ENCODE measurements at places on chromosomes 7 and 10.

- no peak for DNase-seq
These were observed 219.9 kb downstream of the TCF7L2 start for GRCh38 chr10:113169853-113170460.

GRCh38 chr7:8295638-8296361 is 33.8 kb upstream of the ICA1 start:
- no peak for DNase-seq

GRCh38 chr10:104773105-104773504 is 132.0 kb downstream of the SORCS3 start:
- DNase-seq: no peak

- DNase-seq: no peak
These were observed 151.4 kb upstream of the PITRM1 start for GRCh38 chr10:3323865-3324498.

GRCh38 chr7:90432752-90433151 is 29.5 kb downstream of the CLDN12 start:
- DNase-seq: no peak

DNA sequence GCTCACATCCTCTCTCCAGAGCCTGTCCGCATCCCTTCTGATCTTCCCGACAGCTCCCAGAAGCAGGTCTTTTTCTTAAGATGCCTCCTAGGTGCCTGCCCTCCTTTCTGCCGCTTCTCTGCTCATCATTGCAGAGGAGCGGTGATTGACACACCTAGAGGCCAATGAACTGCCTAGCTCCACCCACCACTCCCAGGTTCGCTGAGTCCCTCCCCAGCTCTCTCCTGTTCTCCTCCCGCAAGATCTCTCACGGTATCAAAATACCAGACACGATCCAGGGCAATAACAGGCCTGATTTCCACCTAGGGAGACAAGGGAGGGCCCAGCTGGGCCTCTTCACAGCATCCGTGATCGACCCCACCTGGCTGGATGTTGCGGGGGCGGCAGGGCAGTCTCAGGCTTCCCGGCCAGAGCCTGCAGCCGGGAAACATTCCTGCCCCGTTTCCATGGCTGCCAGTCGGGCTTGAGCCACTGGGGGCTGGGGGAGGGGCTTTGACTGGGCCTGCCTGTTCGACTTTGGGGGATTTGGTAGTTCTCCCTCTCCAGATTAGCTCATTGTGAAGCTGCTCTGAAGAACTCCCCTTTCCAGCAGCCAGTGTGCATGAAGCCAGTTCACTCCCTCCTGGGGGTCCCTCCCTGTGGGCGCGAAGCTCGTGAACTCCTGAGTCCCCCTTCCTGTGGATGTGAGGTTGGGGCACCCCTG is 373.5 kb downstream of the RPS24 start:
- peak; percentile 89 for DNase-seq

GRCh38 chr10:113175756-113176651 is 226.0 kb downstream of the TCF7L2 start:
- DNase-seq: no peak

- no peak for DNase-seq
These were observed 107.6 kb downstream of the ADCY1 start for GRCh38 chr7:45681596-45682357.

GRCh38 chr7:106082087-106082854 is 29.8 kb downstream of the SYPL1 start:
- DNase-seq: no peak

GRCh38 chr7:151839451-151839921 is 37.4 kb downstream of the PRKAG2 start:
- no peak for DNase-seq

GRCh38 chr7:133237545-133237944 is 15.3 kb upstream of the EXOC4 start:
- DNase-seq: no peak

DNA sequence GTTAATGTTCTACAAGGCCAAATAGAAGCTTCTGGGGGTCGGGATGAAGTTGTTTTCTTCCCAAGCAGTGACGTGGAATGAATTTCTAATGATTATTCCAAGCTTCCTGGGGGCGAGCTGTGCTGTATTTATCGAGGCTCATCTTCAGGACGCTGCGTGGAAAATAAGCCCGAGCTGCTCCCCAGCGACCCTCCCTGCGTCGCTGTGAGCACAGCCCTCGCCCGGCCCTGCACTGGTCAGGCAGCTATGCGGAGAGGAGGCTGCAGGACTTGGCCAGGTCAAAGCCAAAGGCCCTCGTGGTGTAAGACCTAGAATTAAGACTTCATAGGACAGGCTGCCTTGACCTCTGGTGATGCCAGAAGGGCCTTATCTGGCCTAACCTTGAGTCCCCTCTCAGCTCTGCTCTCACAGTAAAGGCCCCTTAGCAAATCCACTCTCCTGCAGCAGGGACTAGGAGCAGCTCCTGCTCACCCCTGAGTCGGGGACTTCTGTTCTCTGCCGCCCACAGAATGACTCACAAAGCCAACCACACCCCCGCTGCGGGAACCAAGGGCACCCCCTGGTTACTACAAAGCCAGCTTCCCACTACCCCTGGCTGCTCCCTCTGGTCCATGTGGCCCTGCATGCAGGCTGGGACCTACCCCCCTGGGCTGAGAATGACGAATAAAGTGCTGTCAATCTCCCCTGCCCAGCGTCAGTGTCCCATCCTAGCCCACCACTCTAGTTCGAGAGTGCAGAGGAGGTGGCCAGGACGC is 501.6 kb downstream of the TCERG1L start:
- no peak for DNase-seq

DNA sequence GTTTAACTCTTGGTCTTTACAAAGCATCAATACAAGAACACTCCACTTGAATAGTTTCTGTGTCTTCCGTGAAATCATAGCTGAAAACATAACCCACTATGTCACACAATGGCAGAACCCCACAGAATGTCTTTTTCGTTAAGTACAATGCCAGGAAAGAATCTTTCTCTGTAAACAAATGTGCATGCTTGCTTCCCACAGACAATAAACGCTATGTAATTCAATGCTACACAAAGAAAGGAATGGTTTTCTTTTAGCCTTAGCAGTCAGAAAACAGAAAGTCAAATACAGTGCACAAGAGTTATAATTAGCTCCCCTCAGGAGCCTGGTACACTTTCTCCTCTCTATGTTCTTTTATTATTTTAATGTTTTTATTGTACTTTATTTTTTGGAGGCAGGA is 186.1 kb downstream of the SRPK2 start:
- no peak for DNase-seq

- no peak for DNase-seq
These were observed 5.5 kb downstream of the RAMP3 start for GRCh38 chr7:45162943-45163691.

- no peak for DNase-seq
These were observed 425.4 kb downstream of the RPS24 start for GRCh38 chr10:78458983-78459638.

- DNase-seq: peak; percentile 41
These were observed 158.2 kb downstream of the ARHGAP12 start for GRCh38 chr10:31770307-31770902.

DNA sequence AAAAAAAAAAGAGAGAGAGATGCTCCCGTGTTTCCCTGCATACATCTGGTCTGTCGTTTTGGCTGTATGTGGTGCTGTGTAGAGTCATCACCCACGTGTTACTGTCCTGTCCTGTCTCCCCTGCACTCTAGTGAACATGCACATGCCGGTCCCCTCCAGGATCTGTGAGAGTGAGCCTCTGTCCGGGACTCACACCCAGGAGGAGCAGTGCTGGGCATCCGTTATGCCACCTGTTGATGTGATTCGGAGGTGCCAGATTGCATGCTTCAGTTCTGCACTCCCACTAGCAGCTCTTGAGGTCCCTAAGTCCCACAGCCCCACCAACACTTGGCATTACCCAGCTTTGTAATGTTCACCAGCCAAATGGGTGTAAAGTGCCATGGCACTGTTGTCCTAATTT is 16.4 kb downstream of the GHRHR start:
- no peak for DNase-seq

DNA sequence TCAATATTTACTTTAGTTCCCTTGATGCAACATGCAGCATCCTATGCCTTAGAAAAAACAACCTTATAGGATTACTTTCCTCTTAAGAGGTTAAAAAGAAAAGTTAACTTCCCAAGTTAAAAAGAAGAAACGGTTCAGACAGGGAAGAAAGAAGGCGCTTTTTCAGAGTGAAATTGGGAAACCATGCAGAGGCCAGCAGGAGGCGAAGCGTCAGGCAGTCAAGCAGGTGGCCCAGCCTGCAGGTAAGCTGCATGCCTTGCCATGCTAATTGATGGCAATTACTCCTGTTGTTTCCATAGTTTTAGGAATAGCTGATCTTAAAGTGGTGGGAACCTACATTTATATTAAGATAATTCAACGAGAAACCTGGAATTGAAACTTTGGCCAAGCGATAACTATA is 302.6 kb upstream of the SP4 start:
- DNase-seq: no peak

DNA sequence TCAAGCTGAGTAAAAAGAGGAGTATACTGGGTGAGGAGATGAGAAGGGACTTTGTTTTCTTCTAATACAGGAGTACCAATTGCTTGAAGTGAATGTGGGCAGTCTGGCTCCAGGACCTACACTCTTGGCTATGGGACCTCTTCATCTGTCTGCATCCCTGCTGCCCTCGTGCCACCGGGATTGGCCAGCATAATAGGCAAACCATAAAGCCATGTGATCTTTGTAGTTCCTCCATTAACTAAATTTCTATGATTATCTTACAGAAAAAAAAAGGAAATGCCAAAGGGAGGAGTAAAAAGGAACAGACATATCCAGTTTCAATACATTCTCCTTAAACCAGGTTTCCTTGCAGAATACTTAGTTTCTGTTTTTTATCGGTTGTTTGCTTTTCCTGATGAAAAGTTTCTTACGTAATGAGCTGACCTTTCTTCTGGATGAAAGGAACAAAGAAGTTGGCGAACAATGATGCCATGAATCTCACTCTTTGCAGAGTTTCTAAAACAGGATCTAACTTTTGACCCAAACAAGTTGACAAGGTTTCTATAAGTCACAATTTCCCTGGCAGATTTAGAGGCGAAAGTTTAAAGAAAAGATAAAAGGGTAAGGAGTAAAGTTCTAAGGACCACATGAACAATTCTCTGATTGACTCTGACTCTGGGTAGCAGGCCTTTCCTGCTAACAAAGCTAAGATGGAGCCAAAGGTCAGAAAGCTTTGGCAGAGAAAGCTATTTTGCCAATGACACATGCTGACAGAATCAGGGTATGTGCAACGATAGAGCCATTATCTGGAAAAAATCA is 54.1 kb downstream of the LAMB1 start:
- DNase-seq: no peak

DNA sequence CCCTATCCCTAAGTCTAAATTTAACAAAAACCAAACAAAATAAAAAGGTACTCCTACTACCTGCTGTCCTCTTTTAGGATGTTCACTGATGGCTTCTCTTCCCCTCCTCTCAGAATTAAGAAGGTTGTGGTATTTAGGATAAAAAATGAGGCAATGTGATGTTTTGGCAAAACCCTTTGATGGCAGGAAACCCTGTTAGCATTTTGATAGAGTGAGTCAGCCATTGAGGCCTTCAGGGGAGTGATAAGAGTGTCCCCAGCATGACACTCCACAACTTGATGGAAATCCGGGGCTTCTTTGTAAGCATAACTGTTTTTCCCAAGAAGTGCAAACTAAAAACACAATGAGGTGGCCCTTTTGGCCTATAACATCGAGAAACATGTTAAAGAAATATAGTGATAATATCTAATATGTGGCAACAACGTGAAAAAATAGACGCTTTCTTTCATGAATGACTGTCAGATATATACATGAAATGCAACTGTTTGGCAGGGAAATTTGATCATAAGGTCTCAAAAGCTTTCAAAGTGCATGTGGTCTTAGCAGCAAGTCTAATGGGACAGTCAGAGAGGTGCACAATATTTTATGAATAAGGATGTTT is 55.0 kb downstream of the PRTFDC1 start:
- no peak for DNase-seq

Measured in left cardiac atrium (tissue), 4 donors.